ENCODE measurements at places on chromosomes 1 and 21.

GRCh38 chr1:98903726-98904125, 100.9 kb downstream of the PLPPR5 start:
- no peak for DNase-seq

- DNase-seq: no peak
These were observed 21.9 kb downstream of the MAP7D1 start for GRCh38 chr1:36177589-36178431.

DNA sequence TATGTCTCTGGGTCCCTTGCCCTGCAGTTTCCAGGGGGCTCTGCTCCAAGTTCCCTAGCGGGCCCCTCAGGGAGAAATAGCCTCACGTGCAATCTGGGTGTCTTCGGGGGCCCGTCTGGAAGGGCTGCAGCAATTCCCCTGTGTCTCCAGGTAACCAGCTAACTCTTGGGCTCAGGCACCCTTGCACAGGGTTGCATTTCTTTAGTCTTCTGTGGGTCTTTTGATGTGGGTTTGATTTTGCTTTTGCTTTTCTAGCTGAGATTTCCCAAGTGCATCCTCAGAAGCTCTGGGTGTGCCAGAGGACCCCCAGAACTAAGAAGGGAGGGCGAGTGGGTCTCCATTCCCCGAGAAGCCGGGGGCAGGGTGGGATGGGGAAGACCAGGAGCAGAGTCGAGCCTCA, 75.7 kb downstream of the SPSB1 start:
- no peak for DNase-seq

DNA sequence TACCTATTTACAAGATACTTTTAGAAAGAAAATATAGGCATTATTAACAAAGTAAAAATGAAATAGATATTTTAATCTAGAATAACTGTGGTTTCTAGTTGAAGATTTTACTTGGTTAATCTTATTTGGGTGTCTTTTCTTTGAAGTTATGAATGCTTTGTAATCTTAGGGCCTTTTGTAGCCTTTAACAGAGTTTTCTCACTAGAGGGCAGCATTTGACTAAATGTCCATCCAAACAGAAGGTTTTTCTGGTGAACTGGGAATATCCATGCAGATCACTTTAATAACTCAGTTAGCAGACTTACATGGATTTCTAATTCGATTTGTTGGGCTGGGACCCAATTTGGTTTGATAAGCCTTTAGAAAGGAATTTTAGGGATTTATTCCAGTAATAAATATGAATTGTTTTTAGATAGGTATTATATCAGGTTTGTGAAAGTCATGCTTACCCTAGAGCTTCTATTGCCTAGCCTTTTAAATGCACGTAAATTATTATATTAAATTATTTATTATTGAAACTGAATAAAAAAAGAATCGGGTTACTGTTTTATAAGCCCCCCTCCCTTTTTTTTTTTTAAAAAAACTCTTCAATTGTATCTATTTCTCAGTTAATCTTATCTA, 119.7 kb downstream of the ZNF326 start:
- DNase-seq: peak; percentile 51

- DNase-seq: no peak
These were observed 5.1 kb downstream of the FCRL2 start for GRCh38 chr1:157771661-157772425.

GRCh38 chr1:171683870-171684269, 31.4 kb upstream of the MYOC start:
- DNase-seq: no peak

DNA sequence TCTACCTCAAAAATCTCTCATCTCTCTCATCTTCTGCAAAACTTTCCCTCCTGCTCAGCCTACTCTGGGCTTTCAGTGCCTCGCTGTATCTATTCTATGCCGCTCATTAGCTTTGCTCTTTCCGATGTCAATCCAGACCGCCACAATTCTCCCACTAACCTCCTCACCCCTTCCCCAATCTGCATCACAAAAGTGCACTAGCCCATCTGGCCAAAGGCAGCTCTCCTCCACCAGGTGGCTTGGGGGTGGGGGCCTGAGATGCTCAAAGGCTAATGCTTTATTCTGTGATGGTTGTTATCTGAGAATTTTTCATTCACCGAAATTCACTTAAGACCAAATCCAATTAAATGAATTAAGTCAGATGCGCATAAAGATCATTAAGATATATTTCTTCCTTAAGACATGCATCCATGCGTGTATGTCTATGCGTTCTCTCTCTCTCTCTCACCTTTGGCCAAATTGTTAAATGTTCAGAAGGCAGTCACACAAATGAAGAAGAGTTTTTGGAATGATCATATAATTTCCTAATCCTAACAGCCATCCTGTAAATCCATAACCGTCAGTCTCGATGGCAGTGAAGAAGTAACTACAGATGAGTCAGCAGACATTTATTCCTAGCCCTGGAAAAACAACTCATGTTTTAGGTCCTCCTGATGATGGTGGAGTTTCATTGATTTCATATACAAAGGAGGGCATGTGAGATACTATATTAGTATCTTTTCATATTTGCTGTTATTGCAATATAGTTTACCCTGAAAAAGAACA, 111.3 kb downstream of the C1orf21 start:
- DNase-seq: no peak

DNA sequence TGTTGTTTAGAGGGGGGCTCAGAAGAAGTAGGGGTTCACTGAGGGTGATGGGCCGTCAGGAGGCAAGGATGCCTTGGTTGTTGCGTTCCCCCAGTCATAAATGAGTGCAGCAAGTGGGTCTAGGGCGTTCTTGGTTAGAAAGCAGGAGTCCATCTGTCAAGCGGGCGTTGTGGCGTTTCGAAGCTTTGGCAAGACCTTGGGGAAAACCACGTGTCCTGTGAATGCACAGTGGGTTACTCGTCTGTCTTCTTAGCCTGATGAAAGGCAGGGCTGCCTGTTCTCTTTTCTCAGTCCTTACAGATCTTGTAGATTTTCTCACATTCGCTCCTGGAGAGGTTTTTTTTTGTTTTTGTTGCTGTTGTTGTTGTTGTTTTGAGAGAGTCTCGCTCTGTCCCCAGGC, 6.3 kb upstream of the ZNF496 start:
- DNase-seq: no peak

DNA sequence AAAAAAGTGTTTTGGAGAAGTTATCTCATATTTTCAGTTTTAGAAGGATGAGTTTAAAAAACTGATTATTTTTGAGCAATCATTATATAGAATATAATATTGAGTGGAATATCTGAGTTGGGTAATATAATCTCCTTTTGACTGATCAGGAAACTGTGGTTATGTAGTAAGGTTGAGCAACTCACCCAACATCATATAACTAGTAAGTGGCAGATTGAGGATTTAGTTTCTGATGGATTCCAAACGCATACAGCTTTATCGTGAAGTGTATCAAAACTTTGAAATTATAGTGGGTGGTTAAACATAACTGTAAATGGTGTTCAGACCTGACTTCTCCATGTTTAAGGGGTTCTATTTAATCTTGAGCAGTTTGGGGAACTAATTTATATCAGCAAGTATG, 98.6 kb downstream of the OLFM3 start:
- DNase-seq: no peak

DNA sequence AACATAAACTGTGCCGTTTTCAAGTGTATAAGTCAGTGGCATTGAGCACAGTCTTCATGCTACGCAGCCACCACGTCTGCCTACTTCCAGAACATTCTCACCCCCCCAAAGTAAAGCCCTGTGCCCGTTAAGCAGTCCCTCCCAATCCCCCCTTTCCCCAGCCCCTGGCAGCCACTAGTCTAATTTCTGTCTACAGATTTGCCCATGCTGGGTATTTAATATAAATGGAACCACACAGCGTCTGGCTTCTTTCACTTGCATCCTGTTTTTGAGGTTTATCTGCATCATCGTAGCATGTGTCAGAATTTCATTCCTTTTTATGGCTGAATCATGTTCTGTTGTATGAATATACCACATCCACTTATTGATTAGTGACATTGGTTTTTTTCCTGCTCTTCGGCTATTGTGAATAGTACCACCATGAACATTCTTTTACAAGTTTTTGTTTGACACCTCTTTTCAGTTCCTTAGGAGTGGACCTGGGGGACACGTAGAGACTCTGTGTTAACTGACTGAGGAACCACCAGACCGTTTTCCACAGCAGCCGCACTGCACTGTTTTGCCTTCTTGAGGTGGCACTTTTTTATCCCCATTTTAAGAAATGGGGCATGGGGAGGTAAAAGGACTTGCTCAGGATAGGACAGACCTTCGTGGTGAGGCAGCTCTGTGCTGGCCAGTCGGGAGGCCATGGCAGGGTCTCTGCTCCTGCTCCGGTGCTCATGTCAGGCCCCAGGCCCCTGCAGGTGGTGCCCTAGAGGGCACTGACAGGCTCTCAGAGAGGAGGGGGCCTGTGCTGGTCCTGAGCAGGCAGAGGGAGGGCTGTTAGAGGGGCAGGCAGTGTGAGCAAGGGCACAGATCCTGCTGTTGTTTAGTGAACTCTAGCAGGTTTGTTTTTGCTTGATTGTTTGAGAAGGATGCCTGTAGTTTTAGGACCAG, 123.8 kb downstream of the PCBP3 start:
- no peak for DNase-seq

- DNase-seq: no peak
These were observed 23.7 kb downstream of the ARHGEF16 start for GRCh38 chr1:3478187-3478586.

DNA sequence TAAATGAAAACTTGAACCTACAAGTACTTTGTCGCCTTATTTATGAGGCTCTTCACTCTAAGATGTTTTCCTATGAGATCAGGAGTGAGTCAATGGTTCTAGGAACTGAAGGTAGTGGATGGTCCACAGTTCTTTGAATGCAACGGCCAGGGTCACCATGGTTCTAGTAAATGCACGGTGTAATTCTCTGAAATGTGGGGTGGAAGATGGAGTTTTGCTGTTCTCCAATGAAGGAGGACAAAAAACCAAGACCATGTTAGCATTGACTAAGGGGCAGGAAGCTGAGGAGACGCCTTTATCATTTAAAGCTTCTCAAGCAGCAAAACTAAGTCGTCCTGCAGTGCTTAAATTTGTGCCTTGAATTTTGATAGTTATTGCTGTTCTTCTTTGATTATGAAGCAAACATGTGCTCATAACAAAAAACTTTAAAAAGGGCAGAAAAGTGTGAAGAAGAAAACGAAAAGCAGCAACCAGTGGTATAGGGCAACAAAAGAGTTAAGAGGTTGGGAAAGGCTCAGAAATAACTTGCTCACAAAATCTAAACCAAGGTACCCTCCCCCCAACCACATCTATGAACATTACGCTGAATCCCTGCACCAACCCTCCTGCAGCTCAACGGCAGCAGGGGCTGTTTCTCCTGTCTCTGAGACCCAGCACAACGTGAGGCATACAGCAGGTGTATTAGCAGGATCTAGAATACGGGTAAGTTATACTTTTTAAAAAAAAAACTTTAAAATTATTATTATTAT, 85.0 kb downstream of the MRPL37 start:
- no peak for DNase-seq

DNA sequence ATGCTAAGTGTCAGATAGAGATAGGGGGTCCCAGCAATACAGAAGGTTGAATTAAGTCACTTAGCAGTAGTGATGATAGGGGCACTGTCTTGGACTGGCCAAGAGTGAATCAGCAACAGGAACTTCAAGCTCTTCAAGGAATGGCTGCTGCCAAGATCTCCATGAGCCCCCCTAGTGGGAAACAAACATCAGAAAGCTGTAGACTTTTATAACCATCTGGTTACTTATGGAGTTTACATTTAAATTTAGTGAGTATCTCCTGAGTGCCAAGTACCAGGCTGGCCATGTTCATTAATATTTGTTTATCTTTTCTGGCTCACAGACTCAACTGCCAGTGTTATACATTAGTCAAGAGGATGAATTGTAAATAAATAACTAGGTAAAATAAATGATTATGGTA, 327.3 kb downstream of the TTLL7 start:
- DNase-seq: no peak

DNA sequence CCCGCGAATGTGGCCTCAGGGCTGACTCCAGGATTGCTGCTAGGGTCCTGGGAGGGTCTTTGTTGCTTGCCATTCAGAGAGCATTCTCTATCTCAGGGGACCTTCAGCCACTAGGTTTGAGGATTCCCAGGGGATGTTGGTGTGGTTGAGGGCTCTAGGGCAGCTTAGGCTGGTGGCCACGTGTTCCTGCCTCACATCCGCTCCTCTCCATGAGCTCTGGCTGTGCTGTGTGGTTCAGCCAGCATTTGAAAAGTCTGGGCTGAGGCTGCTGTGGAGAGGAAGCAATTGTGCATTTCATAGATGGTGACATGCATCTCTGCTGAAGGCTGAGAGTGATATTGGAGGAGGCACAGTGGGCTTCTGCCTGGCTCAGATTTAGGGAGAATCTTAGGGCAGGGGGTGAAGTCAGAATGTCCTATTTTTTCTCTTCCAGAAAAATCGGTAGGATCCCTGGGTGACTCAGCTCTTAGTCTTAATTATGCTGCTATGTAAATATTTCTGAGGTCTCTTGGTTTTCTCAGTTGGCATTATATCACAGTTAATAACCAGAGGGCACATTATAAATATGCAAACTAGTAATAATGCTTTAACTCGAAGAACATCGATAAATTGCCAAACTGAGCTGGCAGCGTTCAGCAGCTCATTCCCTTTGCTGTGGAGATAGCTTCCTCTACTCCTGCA, 182.3 kb downstream of the CAMTA1 start:
- DNase-seq: peak; percentile 47

DNA sequence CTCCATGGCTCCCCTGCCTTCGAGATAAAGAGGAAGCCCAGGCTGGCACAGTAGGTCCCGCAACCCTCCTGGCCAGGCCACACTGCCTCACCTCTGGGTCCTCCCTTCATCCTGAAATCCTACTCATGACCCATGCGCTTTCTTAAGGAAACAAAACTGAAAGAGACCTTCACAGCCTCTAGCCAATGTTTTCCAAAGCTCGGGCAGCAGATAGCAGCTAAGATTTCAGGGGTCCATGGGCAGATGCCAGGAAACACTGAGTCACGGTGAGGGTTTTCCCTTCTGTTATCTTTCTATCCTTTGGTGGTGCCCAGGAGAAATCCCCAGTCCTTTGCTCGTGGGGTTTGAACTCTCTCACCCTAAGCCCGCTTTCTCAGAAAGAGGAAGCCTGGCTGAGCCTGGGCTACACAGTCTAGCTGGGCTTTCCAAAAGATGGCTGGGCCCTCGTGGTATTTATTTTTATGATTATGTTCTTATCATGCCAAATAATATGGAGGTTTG, 26.6 kb downstream of the TTC39A start:
- DNase-seq: no peak

GRCh38 chr1:161153682-161154337, at the start of gene UFC1:
Gene UFC1 (plus strand): TSS chr1:161153978. CDS start chr1:161153998, 20 bp downstream.
- peak; percentile 95 for DNase-seq

DNA sequence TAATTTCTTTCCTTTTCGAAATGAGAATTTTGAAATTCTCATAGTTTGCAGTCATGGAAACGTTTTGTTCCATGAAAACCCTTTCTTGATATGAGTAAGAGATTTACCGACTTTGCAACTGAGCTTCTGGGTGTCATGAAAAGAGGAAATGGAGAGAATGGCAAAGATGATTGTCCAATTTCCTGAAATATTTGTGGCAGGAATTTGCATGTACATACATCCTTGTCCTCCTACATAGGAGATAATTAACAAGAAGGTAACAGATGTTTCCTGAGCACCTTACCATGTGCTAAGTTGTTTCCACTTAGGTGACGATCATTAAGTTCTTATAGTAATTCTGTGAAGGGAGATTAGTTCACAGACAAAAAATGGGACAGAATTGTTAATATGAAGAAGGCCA, 170.7 kb downstream of the NEGR1 start:
- DNase-seq: no peak

- no peak for DNase-seq
These were observed 2.7 kb upstream of the MYCBP start for GRCh38 chr1:38875811-38876210.
